ENCODE measurements at places on chromosomes 3 and 15. TPM values are rescaled to one million over a fixed set of nuclear protein-coding genes. Genes with fewer than 3 reads are reported as not detected.

DNA sequence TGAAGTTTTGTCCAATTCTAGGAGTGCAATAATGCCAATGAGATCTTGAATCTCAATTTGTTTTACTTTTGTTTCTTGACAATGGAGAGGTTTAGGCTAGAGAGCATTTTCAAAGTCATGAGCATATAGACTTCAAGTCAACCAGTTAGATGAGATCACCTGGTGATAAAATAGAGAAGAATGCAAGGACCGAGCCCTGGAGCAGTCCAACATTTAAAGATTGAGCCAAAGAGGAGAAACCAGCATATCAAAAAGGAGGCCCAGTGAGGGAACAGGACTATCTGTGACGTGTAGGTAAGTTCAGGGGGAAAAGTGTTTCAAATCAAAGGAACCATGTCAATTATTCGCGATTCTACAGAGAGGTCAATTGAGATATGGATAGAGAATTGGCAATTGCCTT, 1.7 kb upstream of the PIAS1 start:
- H3K36me3 ChIP-seq, result no peaks in the 10 kb centered on the region
- no peaks in the 10 kb centered on the region for H3K27me3 ChIP-seq
- H3K4me1 ChIP-seq, result peaks cover 22% of the 10 kb centered on the region
- H3K27ac ChIP-seq, result no peak overlapping the region
- H3K4me3 ChIP-seq, result no peak overlapping the region

DNA sequence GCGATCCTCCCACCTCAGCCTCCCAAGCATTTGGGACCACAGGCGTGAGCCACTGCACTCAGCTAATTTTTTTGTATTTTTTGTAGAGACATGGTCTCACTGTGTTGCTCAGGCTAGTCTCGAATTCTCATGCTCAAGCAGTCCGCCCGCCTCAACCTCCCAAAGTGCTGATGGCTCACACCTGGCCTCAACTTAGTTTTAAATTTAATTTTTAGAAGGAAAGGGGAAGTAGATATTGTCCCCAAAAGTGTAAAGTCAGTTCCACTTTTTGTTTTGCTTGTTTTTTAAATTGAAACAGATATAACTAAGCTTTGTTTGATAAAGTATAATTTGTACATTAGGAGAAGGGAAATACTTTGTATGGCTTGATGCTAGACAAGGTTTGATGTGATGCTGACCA, 31.3 kb upstream of the NFKBIZ start:
- H3K4me3 ChIP-seq, result no peak overlapping the region
- H3K27me3 ChIP-seq, result no peaks in the 10 kb centered on the region
- no peak for DNase-seq
- H3K4me1 ChIP-seq, result peaks cover 21% of the 10 kb centered on the region
- no peak overlapping the region for H3K27ac ChIP-seq

GRCh38 chr3:193883551-193883950, 252.4 kb upstream of the HES1 start:
- DNase-seq, result no peak
- H3K27me3 ChIP-seq, result no peaks in the 10 kb centered on the region
- H3K36me3 ChIP-seq, result no peaks in the 10 kb centered on the region
- no peak overlapping the region for H3K4me3 ChIP-seq
- no peak overlapping the region for H3K27ac ChIP-seq
- H3K4me1 ChIP-seq, result no peaks in the 10 kb centered on the region

GRCh38 chr3:48960841-48961413, 29.1 kb upstream of the P4HTM start:
- no peak overlapping the region for H3K4me3 ChIP-seq
- peaks cover 10% of the 10 kb centered on the region for H3K36me3 ChIP-seq

- peak within 1 kb of the TSS; percentile 72 for H3K27ac ChIP-seq
- peak within 1 kb of the TSS; percentile 78 for H3K4me3 ChIP-seq
- H3K36me3 ChIP-seq, result no peaks in the 10 kb centered on the region
- H3K4me1 ChIP-seq, result peaks cover 42% of the 10 kb centered on the region
- H3K27me3 ChIP-seq, result no peaks in the 10 kb centered on the region
Measured at GRCh38 chr15:47717036-47717612, at the start of gene SEMA6D. Gene SEMA6D, plus strand, starts transcription at chr15:47717505. Its CDS starts 42,294 bp downstream, at chr15:47759799.

DNA sequence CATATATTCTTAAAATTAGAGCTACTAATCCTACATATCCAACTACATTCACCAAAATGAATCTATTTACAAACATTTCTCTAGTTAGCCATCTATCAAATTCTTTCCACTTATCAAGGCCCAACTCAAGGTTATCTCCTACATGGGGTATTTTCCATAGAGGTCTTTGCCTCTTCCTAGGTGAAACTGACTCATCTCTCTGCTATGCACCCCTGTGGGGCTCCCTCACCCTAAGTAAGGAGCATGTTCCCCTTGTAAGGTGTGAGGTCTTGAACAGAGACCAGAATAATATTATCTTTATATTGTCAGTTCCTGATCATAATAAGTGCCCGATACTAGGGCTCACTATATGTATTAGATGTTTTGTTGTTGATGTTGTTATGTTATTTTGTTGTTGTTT, 74.6 kb upstream of the TSC22D2 start:
- no peaks in the 10 kb centered on the region for H3K36me3 ChIP-seq
- H3K27ac ChIP-seq, result no peak overlapping the region
- DNase-seq, result no peak
- no peaks in the 10 kb centered on the region for H3K27me3 ChIP-seq
- H3K4me1 ChIP-seq, result no peaks in the 10 kb centered on the region
- H3K4me3 ChIP-seq, result no peak overlapping the region

DNA sequence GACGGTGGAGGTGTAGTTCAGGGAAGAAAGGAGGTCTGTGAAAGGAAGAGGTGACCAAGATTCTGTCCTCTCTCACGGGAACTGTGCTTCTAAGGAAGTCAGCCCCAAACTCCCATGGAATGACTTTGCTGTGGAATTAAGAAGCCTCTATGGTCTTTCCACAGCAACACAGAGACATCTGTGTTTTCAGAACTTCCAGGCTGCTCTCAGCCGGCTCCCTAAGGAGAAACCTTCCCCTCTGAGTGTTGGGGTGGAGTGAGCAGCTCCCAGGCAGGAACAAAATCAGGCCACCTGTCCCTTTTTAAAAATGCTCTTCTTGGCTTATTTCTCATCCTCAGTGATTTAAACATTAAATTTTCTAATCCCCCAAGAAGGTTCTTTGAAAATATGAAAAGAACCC, 53.3 kb upstream of the SNRK start:
- H3K36me3 ChIP-seq, result no peaks in the 10 kb centered on the region
- H3K4me1 ChIP-seq, result peaks cover 10% of the 10 kb centered on the region
- DNase-seq, result no peak
- H3K27me3 ChIP-seq, result no peaks in the 10 kb centered on the region

DNA sequence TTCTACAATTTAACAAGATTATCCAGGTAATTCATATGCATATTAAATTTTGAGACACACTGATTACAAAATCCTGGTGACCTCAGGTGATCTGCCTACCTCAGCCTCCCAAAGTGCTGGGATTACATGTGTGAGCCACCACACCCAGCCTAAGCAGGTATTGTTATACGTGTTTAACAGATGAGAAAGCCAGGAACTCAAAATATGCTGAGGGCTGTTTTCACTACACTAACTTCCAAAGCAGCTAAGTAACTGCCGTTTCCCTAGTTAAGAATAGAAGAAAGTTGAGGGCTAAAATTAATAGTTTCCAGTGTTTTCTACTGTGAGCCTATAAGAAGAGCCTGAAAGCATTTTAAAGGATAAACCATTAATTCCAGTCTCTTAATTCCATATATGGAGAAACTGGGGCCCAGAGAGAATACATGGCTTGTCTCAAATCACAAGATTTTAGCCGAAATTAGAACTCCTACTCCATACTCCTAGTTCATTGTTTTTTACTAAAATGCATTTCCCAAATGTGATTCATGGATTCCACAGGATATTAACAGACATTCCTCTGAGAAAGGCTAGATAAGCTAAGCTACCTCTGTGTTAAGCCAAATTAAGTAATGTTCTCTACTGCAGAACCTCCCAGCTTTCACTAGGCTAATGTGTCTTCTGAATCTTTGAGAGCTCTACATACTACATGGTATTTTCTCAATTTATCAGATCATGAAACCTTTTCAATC, 17.0 kb upstream of the AVEN start:
- no peak overlapping the region for H3K27ac ChIP-seq
- H3K4me1 ChIP-seq, result no peaks in the 10 kb centered on the region
- no peak for DNase-seq
- no peaks in the 10 kb centered on the region for H3K27me3 ChIP-seq
- no peaks in the 10 kb centered on the region for H3K36me3 ChIP-seq

DNA sequence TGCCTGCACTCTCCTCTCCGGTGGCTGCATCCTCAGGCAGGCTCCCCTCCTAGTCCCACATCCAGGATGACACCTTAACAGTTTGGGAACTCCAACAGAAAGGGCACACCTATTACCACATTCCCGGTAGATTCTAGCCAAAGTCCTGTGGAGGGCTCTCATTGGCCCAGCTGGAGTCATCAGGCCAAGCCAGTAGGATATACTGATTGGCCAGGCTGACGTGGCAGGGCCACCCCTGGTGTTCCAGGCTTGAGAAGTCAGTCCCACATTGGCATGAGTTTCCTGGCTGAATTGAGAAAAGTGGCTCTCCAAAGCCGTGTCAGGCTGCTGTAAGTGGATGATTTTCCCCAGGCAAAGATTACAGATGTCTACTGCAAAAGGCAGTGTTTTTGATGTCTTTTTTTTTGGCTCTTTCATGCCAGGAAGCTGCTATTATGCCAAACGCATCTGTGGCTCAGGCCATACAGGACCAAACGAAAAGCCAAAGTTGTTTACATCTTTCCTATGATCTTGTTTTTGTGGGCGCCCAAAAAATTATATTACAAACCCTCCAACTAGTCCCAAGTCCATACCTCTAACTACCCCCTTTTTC, 6.6 kb upstream of the BLM start:
- no peaks in the 10 kb centered on the region for H3K4me1 ChIP-seq
- no peaks in the 10 kb centered on the region for H3K27me3 ChIP-seq
- DNase-seq, result no peak
- no peak overlapping the region for H3K27ac ChIP-seq
- no peak overlapping the region for H3K4me3 ChIP-seq

The SLC25A36 gene
- 84.0 TPM for total RNA-seq

The TIPIN gene
- 2.9 TPM for total RNA-seq

DNA sequence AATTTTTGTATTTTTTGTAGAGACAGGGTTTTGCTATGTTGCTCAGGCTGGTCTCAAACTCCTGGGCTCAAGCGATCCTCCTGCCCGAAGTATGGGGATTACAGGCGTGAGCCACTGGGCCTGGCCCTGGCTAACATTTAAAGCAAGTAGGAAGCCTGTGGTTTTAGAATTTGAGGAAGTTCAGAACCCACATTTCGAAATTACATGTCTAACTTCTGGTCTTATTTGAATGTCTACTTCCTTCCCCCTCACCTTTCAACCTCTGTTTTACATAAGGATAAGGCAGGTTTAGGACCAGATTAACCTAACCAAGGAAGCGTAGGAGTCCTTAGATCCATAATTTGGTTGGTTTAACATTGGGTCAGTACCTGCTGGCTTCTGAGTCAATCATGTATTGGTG, 120.5 kb upstream of the PROK2 start:
- H3K4me3 ChIP-seq, result no peak overlapping the region
- H3K27me3 ChIP-seq, result no peaks in the 10 kb centered on the region
- H3K27ac ChIP-seq, result no peak overlapping the region
- no peaks in the 10 kb centered on the region for H3K36me3 ChIP-seq
- peak; percentile 30 for DNase-seq
- no peaks in the 10 kb centered on the region for H3K4me1 ChIP-seq

GRCh38 chr3:89306540-89306939, 199.1 kb downstream of the EPHA3 start:
- H3K36me3 ChIP-seq, result no peaks in the 10 kb centered on the region
- H3K27me3 ChIP-seq, result no peaks in the 10 kb centered on the region
- no peak overlapping the region for H3K27ac ChIP-seq
- H3K4me1 ChIP-seq, result no peaks in the 10 kb centered on the region
- no peak overlapping the region for H3K4me3 ChIP-seq
- no peak for DNase-seq

GRCh38 chr15:77219841-77220240, 148.9 kb upstream of the TSPAN3 start:
- no peak overlapping the region for H3K27ac ChIP-seq
- DNase-seq, result no peak
- no peaks in the 10 kb centered on the region for H3K36me3 ChIP-seq
- no peak overlapping the region for H3K4me3 ChIP-seq
- H3K4me1 ChIP-seq, result peaks cover 28% of the 10 kb centered on the region
- H3K27me3 ChIP-seq, result no peaks in the 10 kb centered on the region

DNA sequence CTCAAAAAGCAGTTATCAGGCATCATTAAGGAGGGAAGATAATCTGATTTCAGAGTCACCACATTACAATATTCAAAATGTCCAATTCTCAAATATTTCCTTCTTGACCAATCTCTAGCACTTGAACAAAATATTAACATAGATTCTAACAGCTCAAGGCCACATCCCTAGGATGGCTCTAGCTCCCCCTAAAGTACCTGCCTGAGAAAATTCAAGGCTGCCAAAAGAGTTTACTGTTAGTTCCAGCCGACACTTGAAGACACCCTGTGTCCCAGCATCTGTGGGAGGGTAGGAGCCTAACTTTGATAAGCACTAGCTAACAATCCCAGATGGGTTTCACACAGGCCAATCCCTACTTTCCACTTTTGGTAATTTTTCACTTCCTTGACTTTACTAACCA, 10.4 kb downstream of the NSMCE3 start:
- H3K27me3 ChIP-seq, result no peaks in the 10 kb centered on the region
- no peak overlapping the region for H3K27ac ChIP-seq
- no peaks in the 10 kb centered on the region for H3K36me3 ChIP-seq
- DNase-seq, result no peak

The ROBO2 gene
- 1.3 TPM for total RNA-seq

The CD86 gene
- 2.9 TPM for total RNA-seq

The DNAH1 gene
- 14.8 TPM for total RNA-seq

DNA sequence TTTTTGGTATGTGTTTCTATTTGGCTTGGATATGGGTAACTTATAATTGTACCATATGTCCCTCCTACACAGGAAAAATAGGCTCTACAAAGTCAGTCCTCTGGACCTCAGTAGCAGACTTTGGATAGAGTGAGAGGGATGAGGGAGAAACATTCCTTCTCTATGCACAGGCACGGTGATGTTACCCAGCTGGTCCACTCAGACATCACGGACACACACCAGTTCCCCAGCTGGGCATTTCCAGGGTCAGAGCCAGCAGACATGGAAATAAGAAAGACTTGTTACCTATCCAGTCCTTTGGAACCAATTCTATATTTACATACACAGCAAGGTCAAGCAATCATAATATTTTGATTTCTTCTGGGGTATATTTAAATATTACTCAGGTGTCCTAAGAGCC, 433.1 kb upstream of the KCNMB2 start:
- H3K36me3 ChIP-seq, result no peaks in the 10 kb centered on the region
- H3K27me3 ChIP-seq, result no peaks in the 10 kb centered on the region
- DNase-seq, result no peak
- H3K4me3 ChIP-seq, result no peak overlapping the region
- H3K27ac ChIP-seq, result no peak overlapping the region

DNA sequence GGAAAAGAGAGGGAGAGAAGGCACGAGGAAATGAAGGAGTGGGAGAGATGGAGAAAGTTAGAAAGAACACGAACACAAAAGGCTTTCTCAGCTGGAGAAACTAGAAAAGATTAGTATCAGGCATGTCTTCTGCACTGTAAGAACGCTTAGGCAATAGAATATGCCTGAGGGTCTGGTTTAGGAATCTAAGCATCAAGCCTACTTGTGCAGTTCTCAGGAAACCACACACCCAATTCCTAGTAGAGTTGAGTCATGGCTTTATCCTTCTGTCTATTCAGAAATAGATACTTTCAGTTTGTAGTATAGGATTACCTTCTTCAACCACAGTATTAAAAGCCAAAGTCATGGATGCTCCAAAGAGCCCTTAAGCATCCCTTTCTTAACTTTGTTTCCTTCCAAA, 969.4 kb downstream of the NTRK3 start:
- H3K27me3 ChIP-seq, result no peaks in the 10 kb centered on the region
- DNase-seq, result no peak
- H3K36me3 ChIP-seq, result no peaks in the 10 kb centered on the region
- no peaks in the 10 kb centered on the region for H3K4me1 ChIP-seq
- no peak overlapping the region for H3K27ac ChIP-seq

GRCh38 chr15:85099195-85099803, 117.6 kb downstream of the PDE8A start:
- no peaks in the 10 kb centered on the region for H3K4me1 ChIP-seq
- no peak for DNase-seq
- no peak overlapping the region for H3K4me3 ChIP-seq
- H3K27ac ChIP-seq, result no peak overlapping the region

Data from body of pancreas (tissue), 4 donors.